ENCODE measurements at places on chromosomes 12 and 14.

GRCh38 chr12:69094606-69095216, 144.7 kb upstream of the CPSF6 start:
- no peak for DNase-seq

DNA sequence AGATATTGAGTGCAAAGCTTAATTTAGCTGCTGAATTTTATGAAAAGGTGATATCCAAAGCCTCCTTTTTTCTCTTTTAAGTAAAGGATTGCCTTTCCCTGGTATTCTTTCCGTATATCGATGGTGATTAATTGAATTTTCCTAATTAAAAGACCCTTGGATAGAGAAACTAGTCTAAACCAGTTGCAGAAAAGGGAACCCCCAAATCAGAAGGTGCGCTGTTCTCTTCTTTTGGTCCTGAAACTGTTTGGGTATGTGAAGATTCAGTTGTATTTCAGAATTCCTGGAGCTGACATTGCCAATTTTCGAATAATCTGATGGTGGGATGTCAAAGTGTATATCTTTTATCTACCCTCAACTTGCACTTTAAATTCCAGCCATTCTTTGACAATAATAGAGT, 1.9 kb downstream of the GPHN start:
- DNase-seq: no peak

DNA sequence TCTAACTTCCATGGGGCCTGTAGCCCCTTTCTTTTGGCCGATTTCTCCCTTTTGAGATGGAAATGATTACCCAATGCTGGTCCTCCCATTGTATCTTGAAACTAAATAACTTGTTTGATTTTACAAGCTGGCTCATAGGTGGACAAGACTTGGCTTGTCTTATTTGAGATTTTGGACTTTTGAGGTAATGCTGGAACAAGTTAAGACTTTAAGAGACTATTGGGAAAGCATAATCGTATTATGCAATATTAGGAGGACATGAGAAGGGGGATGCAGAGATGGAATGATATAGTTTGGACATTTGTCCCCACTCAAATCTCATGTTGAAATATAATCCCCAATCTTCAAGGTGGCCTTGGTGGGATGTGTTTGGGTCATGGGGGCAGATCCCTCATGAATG, 49.2 kb upstream of the LYZ start:
- no peak for DNase-seq

GRCh38 chr12:70721216-70721615, 84.0 kb upstream of the PTPRB start:
- DNase-seq: no peak

DNA sequence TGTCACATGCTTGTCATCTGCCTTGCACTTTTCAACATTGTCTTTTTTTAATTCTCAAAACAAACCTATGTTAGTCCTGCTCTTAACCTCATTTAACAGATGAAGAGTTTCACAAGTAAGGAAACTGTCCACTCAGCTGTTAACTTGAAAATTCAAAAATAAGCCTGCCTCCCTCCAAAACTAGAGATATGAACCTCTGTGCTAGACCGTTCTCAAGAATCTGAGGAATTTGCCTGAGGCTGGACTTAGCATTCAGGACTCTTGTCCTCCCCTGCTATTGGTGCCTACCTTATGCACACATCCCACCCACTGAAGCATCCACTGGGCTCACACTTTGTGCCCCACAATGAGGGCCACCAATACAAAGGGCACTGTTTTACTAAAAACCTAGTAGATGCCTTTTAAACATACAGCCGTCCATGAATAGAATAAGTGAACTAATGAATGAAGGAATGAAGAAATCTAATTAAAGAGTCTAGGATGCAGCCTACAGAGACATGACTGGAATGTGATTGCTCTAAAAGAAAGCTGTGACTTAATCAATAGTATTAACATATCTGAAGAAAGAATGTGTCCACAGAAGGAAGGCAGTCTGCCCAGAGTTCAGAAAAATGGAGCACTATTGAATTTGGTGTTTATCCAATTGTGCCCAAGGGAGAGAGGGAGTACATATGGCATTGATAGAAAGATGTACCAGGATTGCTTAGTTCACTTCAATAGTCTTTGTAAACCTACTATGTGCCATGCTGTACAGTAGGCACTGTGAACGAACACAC, 238.5 kb downstream of the SPTSSA start:
- no peak for DNase-seq

GRCh38 chr14:100573002-100573756, 14.0 kb downstream of the BEGAIN start:
- no peak for DNase-seq

DNA sequence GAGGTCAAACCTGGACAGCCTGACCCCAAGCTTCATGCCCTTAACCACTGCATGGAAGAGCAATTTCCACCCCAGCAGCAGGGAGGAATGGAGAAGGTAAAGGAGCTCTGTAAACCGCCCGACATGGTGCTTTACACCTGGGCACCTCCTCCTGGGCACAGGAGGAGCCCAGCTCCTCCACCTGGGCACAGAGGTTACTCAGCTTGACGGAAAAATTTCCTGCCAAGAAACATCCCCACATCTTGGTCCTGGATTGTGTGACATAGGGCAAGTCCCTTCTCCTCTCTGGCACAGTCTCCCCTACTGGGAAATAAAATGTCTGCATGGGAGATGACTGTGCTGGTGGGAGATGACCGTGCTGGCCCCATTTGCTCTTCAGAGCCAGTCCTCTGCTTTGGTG, 40.8 kb downstream of the TTC7B start:
- DNase-seq: no peak

DNA sequence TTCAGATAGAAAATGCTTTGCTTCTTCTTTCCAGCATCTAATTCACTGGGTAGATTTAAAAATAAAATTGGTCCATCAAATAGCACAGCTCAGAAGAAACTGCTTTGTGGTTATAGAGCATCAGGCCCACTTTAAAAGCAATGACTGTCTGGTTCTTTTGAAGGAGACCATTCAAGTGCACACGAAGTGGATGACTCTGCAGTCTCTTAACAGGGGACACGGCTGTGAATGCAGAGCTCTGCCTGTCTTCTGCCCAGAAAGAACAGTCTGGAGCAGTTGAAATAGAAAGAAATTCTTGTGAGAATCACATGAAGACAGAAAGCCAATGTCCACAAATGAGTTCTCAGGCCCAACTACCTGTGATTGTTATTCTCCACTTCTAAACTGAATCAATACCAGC, 138.7 kb upstream of the PLEKHA5 start:
- no peak for DNase-seq

GRCh38 chr12:77537663-77538062, 293.0 kb upstream of the NAV3 start:
- DNase-seq: no peak

All from T1000 (cell line).